NCI-H526 (cell line): ENCODE measurements at places on chromosomes 3 and 15.

DNA sequence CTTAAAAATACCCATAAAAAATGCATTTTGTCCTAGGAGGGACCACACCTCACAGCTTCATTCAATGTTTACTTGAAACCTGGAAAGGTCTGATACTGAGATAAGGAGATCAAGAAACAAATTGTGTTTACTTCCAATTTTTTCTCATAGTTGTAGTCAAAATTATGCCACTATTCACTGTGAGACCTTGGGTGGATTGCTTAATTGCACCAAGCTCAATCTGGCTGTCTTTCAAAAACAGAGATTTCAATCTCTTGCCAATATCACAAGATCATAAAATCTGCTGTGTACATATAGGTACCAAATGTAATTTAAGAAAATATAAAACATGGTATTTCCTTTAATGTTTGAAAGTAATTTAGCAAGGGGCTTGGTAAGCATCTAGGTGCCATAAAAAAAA is 186.4 kb upstream of the THBS1 start:
- DNase-seq: no peak

- DNase-seq: no peak
Measured at GRCh38 chr3:38317192-38317759, 29.3 kb upstream of the XYLB start.

- DNase-seq: no peak
Measured at GRCh38 chr3:45807133-45807532, 10.8 kb upstream of the SLC6A20 start.

DNA sequence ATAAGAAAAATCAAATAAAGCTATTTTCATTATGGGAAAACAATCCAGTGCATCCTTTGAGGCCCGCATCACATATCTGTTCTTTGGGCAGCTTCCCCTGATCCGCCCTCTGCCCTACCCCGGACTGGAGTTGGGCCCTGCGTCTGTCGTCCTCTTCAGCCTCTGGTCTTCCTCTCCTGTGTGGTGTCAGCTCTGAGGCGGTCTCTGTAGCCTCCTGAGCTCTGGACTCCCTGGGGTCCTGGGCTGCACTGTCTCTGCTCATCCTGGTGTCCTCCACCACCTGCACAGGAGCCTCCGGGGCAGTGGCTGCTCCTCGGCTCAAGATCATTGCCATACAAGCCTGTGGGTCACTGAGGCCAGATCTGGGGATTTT is 7.4 kb upstream of the SNX22 start:
- DNase-seq: no peak

DNA sequence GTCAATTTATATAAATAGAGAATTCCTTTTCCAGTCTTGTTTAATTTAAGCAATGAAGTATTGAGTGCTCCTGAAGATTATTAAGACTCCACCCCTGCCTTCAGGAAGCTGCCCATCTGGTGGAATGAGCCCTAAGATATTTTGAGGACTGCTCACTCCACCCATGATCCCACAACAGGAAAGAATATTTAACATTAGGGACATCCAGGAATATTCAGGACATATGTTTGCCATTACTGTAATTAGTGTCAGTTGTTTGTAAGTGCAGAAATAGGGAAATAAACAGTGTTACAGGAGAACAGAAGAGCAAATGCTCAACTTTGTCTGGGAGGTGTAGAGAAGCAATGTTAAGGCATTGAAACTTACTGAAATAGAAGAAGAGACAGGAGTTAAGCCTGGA is 375.0 kb downstream of the ROBO2 start:
- DNase-seq: no peak

GRCh38 chr3:72185549-72186399 is 400.8 kb upstream of the PROK2 start:
- no peak for DNase-seq

DNA sequence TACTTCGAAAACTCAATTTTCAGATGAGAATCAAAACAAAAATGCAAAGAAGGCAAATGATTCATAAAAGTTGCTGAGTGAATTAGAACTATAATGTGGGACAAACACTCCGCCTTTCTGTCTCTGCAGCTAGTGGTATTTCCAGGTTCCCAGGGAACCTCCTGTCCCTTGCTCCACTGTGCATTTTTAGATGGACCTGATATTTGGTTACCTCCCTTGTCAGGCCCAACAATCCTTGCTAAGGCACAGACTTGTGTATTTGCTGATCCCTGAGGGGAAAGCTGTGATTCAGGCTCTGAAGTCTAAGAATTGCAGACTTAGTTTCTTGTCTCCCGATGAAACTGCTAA is 162.7 kb downstream of the LPP start:
- no peak for DNase-seq

GRCh38 chr3:138356730-138357405 is 8.5 kb downstream of the MRAS start:
- no peak for DNase-seq

- DNase-seq: no peak
Measured at GRCh38 chr3:151556596-151556995, 95.7 kb upstream of the IGSF10 start.

GRCh38 chr3:111333642-111334041 is 208.4 kb upstream of the CD96 start:
- DNase-seq: no peak

GRCh38 chr3:137121704-137122314 is 164.0 kb downstream of the IL20RB start:
- peak; percentile 78 for DNase-seq

DNA sequence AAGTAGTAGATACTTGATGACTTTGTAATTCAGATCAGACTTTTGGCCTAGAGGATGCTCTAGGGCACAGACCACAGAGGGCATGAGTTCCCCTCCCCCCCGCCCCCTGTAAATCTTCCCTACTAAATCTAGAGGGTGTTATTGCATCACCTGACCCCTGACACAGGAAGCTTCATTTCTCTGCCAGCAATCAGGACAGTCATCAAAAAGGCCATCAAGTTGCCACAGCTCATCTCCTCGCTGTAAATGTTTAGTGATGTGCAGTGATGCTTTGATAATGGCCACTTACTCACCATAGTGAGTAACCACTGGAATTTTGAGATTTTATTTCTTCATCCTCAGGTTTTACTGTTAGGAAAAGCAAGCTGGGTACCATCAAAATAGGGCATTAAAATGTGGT is 289.2 kb upstream of the CHRM5 start:
- DNase-seq: no peak

- DNase-seq: no peak
Measured at GRCh38 chr15:52796753-52797520, 6.8 kb upstream of the ONECUT1 start.

- no peak for DNase-seq
Measured at GRCh38 chr3:10074666-10075065, 33.4 kb downstream of the FANCD2OS start.

DNA sequence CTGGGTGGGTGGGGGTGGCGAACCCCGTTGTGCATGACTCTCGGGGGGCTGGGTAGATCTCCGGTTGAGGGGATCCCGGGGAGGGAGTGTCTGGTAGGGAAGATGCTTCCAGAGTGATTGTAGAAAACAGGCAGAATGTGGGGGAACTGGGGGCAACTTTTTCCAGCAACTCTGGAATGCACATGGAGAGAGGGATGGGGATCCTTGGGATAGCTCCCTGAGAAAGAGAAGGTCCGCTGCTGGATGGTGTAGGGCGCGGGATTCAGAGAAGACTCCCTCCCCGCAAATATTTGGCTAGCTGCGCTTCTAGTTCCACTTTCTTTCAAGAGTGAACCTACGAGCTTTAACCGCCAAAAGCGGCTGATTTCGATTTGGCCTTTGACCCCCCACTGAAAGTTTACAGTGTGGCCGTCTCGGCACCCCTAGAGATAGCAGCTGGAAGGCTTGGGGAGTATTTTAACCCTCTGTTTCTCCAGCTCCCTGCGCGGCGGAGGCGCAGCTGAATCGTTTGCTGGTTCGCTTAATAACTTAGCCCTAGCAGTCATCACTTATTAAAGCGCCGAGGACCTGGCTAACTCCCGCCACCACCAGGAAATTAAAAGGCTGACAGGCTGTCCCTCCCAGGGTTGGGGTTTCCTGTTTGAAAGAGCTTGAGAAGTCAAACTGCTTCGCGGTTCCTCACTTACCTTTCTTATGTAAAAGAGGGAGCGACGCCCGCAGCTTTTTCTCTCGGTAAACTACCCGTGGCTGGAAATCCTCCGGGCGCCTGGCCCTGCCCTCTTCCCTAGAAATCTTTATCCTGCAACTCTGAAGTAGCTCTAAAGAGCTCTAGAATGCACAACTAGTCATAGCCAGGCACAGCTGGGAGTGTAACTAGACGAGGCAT is 1.2 kb downstream of the PHLDB2 start:
- peak; percentile 75 for DNase-seq

GRCh38 chr3:61333192-61333961 is 82.1 kb upstream of the FHIT start:
- DNase-seq: no peak

GRCh38 chr3:149765762-149766334 is 13.6 kb upstream of the COMMD2 start:
- DNase-seq: peak; percentile 26

DNA sequence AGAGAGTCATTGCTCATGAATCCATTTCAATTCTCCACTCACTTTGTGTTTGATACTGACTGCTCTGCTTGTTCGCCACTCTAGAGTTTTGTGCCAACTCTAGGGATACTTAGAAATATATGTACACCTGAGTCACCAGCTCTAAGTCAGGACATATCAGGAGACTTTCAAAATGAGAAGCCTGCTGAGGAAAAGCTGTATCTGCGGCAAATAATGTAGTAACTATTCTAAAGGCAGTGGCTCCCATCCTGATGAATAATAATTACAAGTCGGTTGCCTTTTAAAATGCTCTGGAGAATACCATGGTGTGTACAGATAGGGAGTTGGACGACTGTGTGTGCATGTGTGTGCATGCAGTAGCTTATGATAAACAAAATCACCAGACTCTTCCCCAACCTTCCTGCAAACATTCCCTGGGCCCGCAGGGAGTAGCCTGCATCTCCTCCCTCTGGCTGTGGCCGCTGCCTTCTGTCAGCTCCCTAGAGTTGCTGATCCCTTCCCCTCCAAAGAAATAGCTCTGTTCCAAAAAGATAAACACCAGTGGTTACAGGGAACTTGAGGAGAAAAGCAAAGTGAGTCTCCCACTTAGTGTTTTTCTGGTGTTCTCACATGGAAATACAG is 346.3 kb upstream of the UMPS start:
- peak; percentile 17 for DNase-seq

GRCh38 chr15:82159922-82160321 is 102.6 kb downstream of the EFL1 start:
- DNase-seq: no peak

GRCh38 chr3:9837701-9838582 is 5.9 kb downstream of the RPUSD3 start:
- DNase-seq: no peak

DNA sequence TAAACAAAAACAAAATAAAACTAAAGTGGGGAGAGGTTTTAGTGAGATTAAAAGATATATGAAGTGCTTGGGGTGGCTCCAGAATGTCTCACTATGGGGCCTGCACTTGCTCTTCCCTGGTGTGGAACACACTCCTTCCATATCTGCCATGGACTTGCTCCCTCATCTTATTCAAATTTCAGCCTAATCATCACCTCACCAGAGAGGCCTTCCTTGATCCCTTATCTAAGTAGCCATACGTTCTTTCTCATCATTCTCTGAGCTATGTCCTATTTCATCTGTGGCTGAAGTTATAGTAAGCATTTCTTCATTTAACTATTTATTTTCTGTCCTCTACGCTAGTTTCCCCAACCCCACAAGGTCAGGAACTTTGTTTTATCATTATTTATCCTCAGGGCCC is 511.7 kb downstream of the NTRK3 start:
- DNase-seq: no peak

DNA sequence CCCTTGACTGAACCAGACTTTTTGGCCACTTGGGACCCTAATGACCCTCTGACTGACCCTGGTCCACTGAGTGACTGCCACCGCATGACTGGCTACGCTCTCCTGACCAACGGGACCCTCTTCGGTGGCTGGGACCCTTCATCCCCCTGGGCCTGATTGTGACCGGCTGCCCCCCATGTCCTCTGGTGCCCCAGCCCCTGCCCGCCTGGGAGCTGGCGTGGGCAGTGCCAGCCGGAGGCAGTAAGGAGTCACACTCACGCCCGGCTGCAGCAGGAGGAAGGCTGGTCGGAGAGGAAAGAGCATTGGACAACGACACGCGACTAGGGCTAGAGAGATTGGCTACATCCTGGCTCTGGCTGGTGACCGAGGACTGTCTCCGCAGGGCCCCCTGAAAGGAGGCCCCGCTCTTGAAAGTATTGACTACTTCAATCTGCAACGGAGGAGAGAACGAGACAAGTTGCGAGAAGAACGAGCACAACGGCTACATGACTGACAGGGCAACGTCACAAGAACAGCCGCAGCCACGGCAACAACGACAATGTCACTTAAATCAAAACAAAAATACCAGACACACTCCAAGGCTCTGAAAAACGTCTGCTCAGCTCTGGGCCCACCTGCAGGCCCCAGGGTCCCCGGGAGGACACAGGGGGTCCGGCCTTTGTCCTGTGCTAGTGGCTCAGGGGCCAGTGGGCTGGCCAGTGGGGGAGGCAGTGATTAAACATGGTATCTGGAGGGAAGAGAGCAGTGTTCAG is 15.1 kb upstream of the SEC13 start:
- no peak for DNase-seq

- no peak for DNase-seq
Measured at GRCh38 chr3:123098426-123099330, 31.9 kb downstream of the PDIA5 start.

GRCh38 chr3:5004319-5005152 is 25.3 kb downstream of the BHLHE40 start:
- no peak for DNase-seq

DNA sequence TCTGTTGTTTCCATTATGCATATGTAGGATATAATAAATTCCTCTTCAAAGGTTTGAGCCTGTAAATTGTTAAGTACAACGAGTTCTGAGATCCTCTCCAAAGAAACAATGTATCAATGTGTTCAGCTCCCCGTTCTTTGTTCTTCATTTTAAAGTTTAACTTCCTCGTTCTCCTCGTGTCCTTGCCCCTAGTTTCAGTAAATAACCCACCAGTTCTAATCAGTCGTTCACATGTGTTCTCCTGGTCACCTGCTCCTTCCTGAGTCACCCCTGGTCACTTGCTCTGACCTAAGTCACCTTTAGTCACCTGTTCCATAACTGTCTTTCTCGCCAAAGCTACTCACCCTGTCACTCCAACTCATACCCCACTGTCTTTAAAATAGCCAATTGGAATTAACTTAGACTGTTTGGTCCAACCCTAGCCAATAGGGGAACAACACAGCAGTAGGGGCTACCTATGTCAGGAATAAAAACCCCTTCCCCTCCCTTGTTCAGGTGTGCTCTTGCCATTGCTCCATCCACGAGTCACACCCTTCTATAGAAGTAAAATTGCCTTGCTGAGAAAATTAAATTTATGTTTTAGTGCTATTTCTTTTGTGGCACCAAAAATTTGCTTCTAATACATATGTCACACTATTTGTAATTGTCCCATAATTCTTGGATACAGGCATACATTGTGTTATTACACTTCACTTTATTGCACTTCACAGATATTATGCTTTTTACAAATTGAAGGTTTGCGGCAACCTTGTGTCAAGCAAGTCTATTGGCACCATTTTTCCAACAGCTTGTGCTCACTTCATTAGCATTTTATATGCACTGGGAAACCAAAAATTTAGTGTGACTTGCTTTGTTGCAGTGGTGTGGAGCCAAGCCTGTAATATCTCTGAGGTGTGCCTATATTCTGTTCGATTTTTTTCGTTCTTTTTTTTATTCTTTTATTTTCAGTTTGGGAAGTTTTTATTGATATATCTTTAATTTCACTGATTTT is 15.3 kb upstream of the MCF2L2 start:
- no peak for DNase-seq
